ENCODE measurements at places on chromosomes 7 and 10.

DNA sequence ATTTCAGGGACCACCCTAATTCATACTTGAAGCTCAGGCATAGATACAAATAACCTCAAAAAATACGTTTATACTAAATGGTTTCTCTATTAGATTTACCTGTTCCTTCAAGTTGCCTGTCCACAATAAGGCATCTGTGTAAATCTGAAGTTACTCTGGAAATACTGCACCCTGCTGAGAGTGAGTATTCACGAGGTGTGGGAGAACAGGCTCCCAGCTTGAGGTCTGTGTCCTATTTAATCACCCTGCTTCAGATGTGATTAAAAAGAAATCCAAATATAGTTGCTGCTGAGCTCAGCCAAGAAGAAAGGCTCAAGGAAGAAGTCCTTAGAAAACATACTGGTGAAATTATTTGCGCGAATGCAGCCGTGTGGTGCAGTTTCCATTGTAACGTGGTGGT is 136.8 kb downstream of the KLF6 start:
- no peak for DNase-seq

DNA sequence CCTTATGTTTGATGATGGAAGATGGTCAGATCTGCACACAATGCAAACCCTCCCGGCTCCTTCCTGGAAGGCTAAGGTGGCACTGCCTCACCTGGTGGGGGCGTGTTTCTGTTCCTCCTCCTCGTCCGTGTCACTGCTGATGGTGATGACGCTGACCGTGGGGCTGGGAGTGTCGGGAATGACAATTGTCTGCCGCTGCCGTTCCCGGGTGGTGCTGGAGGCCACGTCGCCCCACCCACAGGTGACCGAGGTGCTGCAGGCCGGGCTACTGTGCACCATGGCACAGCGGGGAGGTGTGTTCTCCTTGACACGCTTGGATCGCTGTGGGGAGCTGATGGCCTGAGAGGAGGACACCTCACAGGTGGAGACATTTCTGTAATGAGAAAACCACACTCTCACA is 73.1 kb downstream of the CLEC2L start:
- DNase-seq, result no peak

DNA sequence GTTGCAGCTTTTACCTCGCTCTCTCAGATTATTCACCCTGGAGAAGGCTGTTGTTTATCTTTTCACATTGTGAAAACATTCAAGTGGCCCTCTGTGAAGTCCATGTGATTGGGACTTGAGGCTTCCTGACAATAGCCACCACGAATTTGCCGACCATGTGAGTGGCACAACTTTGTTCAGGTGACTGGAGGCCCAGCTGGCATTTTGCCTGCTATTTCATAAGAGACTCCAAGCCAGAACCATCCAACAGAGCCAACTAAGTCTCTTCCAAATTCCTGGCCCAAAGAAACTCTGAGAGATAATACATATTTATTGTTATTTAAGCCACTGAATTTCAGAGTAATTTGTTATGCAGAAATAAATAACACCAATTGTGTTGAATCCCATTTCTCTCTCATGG is 38.2 kb upstream of the CCSER2 start:
- DNase-seq, result no peak

DNA sequence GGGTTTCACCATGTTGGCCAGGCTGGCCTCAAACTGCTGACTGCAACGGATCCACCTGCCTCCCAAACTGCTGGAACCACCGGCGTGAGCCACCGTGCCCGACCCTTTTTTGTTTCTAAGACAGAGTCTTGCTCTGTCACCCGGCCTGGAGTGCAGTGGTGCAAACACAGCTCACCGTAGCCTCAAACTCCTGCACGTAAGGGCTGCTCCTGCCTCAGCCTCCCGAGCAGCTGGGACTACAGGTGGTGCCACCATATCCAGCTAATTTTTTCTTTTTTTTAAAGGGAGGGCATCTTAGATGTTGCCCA is 36.4 kb downstream of the ADAP1 start:
- no peak for DNase-seq

DNA sequence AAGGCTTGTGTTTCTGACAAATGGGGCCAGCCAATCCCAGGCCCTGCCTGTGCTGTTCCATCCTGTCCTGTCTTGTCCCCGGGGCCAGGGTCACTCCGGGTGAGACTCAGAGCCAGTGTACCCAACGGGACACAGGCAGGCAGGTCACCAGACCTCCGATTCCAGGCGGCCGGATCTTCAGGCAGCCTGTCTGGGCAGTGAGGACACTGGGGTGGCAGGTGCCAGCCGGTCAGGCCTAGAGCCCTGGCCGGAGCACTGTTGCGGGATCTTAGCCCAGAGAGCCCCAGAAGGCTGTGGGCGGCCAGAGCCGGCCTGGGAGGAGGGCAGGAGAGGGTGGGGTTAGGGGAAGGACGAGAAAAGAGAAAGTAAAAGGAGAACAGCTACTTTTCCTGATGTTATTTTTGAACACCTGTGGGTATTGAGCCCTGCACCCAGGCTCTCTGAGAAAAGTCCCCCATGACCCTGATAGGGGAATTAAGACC is 134.3 kb upstream of the TNRC18 start:
- DNase-seq, result peak; percentile 56

DNA sequence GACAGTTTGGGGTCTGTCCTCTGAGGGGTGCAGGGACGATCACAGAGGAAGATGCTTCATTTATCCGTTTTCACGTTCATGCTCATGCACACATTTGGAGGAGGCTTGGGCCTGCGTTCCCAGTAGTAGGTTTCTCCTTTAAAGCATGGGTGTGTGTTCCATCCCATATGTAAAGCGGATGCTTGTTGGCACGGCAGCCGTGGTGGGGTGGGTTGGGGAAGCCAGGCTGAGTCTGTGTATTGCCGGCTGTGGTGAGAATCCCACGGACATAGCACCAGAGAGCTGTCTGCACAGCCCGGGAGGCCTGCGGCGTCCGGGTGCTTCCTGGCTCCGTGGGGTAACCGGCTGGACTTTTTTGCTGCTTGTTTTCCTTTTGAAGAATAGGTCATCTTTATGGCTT is 440 bp downstream of the JAKMIP3 start:
- DNase-seq, result peak; percentile 19

GRCh38 chr10:125201108-125201524 is 40.8 kb upstream of the CTBP2 start:
- DNase-seq, result no peak

DNA sequence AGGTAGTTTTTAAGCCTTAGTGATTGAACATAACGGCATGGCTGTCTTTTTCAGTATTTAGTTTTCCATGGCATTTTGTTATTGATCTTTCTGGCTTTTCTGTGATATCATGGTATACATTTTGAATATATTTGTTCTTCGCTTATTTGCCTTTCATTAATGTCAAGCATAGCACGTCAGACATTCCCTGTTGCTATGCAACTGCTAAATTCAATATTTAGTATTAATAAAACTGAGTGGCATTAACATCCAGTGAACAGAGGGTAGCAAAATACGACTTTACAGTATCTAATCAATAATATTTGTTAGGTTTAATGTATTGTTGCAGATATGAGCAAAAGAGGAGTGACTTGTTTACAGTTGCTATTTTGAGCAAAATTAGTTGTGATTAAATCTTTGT is 72.5 kb downstream of the LCOR start:
- no peak for DNase-seq

- no peak for DNase-seq
Observed at GRCh38 chr10:126021833-126022500, 125.6 kb downstream of the FANK1 start.

GRCh38 chr7:84454174-84454959 is 259.8 kb upstream of the SEMA3A start:
- peak; percentile 2 for DNase-seq

GRCh38 chr7:48305661-48306060 is 134.4 kb downstream of the ABCA13 start:
- no peak for DNase-seq

DNA sequence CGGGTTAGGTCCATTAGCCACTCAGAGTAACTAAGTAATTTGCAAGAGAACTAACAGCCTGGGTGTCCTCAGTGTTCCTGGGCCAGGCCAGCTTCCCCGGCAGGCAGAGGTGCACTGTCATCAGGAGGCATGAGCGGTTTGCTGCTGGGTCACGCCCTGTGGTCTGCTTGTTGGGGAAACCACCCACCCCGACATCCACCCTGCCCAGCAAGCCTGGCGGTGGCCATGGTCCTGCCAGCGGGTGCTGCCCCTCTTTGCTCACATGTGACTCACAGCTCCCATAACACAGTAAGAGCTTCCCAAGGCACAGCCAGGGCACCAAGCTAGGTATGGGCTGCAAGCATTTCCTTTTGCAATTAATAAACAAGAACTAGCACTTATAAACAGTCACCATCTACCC is 75.9 kb downstream of the RGS10 start:
- DNase-seq, result no peak

DNA sequence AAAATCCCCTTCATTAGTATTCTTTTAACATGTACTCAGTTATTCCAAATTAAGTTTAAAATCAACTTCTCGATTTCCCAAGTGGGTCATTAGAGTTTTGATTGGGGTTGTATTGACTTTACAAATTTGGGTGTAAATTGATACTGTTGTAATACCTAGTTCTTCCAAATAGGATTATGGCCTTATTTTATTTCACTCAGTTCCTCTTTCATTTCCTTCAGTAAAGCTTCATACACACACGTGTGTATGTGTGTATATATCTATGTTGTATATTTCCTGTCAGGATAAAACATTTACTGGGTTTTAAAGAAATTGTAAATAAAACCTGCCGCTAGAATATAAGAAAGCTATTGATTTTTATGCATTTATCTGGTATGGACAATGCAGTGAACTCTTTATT is 15.9 kb downstream of the YME1L1 start:
- no peak for DNase-seq

GRCh38 chr7:39221901-39222300 is 244.2 kb downstream of the POU6F2 start:
- no peak for DNase-seq

DNA sequence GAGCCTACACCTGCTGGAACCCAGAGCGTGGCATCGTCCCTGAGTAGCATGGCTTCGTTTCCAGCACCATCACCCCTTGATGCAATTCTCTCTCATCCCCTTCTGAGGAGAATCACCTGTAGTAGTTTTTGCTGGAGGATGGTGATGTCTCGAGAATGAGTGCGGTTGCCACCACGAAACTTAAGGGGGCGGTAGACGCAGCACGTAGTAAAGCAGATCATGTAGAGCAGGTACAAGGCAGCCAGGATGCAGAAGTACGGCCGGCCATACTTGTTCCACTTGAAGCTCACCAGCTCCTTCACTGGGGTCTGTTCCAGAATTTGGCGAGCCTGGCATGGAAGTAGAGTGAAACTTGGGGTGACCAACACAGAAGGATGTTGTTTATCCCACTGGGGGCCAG is 8.1 kb downstream of the TRPV5 start:
- DNase-seq, result no peak

- DNase-seq, result peak; percentile 89
Observed at GRCh38 chr10:77111611-77112550, 525.7 kb downstream of the KCNMA1 start.

- DNase-seq, result no peak
Observed at GRCh38 chr7:97342512-97342911, 225.0 kb downstream of the SDHAF3 start.

DNA sequence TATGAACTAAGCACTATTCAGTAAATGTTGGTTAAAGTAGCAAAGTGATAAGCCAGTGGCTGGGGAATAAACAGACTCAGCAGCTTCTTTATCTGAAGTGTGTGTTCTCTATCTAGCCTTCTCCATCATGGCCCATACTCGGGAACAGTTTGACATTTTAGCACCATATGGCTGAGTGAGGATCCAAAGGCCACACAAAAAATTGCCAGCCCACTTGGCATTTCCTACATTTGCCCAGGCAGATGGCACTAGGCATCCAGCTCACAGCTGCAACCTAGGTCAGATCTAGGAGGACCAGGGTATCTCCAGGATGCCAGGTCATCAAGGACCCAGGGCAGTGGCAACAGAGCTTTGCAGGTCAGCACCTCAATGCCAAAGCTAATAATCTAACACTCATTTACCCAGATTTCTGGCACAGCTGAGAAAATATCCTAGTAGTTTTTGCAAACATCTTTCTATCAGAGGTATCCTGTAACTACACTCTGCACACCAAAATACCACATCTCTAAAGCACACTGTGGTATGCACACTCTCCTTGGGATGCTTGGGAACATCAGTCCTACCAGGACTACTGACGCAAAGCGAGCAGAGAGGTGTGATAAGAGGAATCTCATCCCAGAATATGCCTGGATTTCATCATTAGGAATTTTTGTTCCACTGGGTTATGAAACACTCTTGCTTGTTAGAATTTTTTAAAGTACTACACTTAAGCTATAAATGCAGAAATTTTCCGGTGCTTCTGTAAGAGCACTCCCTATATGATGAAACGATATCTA is 61.7 kb downstream of the DOCK4 start:
- no peak for DNase-seq

- DNase-seq, result no peak
Observed at GRCh38 chr10:96092999-96093767, 36.9 kb upstream of the ZNF518A start.

GRCh38 chr10:108598831-108599230 is 1324.5 kb downstream of the XPNPEP1 start:
- DNase-seq, result no peak

GRCh38 chr7:26372249-26372648 is 80.6 kb downstream of the SNX10 start:
- DNase-seq, result no peak

DNA sequence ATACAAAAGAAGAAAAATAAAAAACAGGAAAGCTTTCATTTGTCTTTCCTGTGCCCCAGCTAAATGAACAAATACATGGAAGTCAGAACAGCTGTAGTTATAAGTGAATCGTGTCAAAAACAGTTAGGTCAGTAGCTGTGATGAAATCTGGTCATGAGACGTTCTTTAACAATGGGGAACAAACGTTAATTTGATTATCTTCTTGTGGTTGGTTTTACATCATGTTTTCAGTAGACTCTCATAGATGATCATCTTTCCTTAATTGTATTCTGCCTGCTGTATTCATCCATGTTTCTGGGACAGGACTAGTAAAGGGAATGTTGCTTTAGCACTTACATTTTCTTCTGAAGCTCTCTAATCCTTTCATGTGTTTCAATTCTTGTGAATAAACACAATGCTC is 97.0 kb downstream of the PCLO start:
- DNase-seq, result no peak

GRCh38 chr10:4316161-4316810 is 509.7 kb upstream of the AKR1E2 start:
- DNase-seq, result peak; percentile 88

- DNase-seq, result peak; percentile 87
Observed at GRCh38 chr7:155380221-155380861, 77.6 kb upstream of the EN2 start.

DNA sequence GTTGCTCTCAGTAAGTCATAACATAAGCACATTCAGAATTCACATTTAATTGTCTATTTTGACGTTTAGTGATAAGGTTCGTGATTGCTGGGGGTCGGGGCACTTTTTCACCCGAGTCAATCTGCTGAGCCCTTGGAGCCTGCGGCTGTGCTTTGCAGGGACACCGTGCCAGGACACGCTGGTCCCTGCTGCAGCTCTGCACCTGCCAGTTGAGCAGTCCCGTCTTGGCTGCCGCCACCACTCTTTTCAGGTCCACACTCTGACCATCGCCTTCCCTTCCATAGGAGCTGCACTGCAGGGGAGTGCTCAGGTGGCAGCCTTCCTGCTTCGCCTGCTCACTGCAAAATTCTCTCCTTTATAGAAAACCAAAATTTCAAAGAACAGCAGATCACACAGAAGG is 36.4 kb downstream of the CUL1 start:
- DNase-seq, result no peak
